GF-D8 (cell line): ENCODE measurements at places on chromosomes 2 and 18.

DNA sequence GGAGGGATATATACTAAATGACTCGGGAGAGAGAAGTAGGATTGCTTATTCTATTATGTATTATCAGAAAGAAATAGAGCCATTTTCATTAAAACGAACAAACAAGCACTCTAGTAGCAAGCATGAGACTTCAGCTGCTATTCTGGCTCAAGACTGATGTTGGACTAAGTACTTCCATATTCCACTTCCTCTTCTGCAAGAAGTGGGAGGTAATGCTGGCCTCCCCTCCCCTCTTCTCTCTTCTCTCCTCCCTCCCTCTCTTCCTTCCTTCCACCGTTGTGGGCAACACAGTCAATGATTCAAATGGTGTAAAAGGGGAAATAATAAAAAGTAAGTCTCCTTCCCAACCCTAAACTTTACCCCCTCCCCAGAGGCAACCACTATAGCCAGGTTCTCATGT is 62.6 kb downstream of the EMX1 start:
- DNase-seq = peak; percentile 94

DNA sequence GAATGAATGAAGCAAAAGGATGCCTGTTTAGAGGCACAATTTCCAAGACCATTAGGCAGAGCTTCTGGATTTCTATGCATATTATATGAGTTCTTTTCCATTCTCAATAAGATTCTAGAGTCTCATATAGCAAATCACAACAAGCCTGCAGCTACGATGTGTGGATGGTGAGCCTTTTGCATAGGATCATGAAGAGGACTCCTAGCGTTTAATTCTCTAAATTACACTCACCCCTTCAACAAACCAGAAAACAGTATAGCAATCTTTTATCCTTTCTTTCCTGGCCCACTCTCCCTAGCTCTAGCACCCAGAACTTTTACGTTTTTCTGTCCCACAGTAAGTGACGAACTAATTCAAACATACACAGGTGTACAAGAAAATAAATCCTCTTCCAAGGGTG is 293.1 kb upstream of the KLHL29 start:
- no peak for DNase-seq

DNA sequence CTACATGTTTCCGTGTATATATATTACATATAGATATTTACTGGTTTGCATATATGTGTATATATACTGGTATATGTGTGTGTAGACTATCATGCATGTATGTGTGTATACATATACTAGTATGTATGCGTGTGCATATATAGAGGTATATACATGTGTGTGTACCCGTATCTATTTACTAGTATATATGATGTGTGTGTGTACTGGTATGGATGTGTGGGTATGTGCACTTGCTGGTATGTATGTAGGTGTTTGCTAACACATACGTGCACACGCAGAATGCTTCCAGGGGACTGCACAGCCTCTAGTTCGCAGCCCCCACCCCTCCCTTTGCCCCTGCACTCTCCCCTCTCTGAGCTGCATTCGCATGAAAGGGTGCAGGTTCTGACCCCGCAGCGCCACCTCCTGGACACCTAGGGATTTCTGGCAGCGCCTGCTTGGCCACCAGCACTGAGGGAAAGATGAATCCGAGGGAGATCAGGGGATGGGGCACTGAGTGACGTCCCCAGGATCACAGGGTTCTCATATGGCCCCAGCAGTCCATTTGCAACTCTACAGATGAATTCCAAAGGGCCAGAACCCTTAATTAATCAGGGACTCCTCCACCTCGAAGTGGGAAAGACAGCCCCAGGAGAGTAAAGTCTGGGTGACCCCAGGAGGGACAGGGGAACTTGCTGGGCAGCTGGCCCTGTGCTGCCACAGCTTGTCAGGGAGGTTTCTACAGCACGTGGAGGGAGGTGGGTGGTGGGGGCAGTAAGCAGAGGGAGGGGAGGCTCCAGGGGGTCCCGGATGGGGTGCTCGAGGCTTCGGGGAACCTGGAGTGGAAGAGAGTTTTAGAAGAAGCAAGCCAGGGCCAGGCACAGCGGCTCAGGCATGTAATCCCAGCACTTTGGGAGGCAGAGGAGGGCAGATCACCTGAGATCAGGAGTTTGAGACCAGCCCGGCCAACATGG is 66.8 kb upstream of the ASAP2 start:
- DNase-seq = no peak

DNA sequence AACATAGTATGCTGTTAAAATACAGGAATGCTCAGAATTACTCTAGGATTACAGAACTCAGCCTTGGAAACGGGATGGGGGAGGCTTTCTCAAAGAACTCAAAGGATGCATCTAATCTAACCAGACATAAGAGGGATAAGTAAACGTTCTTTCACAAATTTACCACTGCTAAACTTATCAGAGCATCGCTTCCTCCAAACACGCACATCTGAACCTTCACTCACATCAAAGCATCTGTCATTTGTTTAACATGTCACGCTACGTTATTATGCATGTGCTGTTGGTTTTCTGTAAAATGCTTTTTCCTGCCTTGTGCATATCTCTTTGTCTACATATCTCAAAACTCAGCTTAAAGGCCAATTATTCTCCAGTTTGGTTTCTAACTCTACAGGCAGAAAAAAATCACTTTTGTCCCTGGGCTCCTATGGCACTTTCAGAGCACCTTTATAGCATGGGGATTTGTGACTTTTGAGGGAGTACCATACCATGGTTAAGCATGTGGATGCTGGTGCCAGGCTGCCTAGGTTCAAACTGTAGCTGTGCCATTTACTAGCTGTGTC is 106.7 kb upstream of the FSHR start:
- no peak for DNase-seq

DNA sequence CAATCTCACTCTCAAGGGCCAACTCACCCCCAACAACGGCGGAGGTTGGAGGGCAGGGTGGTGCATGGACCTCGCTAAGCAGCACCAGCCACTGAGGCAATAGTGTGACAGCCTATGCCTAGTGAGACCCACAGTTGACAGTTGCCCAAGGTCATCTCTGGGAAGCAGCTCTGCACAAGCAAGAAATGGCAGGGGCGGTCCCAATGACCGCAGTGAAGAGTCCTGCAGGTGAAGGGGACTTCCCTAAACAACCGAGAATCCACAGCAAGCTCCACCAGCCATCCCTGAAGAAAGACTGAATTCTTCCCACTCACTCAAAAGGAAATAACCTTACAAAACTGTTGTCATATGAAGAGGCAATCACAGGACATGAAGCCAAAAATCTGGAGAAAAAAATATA is 313.4 kb upstream of the ID2 start:
- DNase-seq = no peak

GRCh38 chr2:230985519-230986231 is 10.2 kb upstream of the SPATA3 start:
- DNase-seq = no peak

- peak; percentile 36 for DNase-seq
Observed at GRCh38 chr18:9106800-9107584, 4.5 kb downstream of the NDUFV2 start.
